ENCODE measurements at places on chromosomes 12 and 14.

- DNase-seq = no peak
Observed at GRCh38 chr14:22386924-22387775, 201.9 kb downstream of the DAD1 start.

- DNase-seq = no peak
Observed at GRCh38 chr12:40137252-40137651, 31.4 kb upstream of the SLC2A13 start.

DNA sequence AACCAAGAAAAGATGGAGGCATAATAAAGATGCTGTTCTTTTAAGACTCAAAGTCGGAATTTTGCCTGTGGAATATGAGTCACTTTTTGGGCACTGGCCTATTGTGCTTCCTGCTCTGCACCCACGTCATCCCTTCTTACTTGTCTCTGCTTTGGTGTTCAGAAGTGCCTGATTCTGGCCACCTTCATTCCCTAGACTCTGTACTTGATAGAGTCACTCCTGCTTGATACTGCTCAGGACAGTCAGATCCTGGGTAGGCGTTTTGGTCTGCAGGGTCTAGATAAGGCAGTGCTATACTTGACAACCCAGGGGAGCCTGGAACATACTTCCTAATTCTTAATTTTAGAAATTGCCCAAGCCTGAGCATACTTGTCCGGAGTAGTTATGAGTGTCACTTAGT is 1.9 kb downstream of the LRRK2 start:
- no peak for DNase-seq

DNA sequence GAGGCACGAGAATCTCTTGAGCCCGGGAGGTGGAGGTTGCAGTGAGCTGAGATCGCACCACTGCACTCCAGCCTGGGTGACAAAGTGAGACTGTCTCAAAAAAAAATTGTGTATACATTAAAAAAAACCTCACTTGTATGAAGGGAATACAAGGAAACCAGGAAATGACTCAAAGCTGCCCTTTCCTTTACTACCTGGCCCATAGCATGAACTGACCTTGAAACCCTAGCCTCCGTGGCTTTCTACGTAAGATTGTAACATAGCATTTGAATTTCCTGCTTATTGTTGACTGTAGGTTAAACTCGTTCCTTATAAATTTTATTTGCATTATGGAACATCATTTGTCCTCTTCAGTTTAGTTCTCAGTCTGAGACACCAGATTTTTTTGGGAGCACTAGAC is 9.1 kb upstream of the DDX47 start:
- no peak for DNase-seq

- DNase-seq = no peak
Observed at GRCh38 chr12:82635263-82635662, 51.4 kb upstream of the TMTC2 start.

DNA sequence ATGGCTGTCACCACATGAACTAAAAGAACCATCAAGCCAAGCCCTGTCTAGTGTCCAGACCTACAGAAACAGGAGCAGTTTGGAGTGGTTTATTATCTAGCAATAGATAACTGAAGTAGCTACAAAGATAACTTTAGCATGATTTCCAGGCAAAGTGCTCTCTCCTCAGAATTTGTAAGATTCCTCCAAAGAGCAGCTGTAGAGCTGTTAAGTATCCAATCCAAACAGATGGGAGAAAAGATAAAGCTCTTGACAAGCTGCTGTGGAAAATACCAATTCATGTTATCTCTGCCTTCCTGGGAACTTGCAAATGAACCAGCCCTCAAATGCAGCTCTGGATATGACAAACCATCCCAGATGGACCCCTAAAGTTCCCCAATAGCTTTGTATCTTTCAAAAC is 78.9 kb upstream of the RESF1 start:
- DNase-seq = no peak
